ENCODE measurements at places on chromosomes 3 and 15.

GRCh38 chr3:139328356-139328755 lies 15.5 kb upstream of the MRPS22 start:
- DNase-seq = no peak

- no peak for DNase-seq
Measured at GRCh38 chr3:78985981-78986380, 781.8 kb downstream of the ROBO1 start.

GRCh38 chr15:77604973-77605372 lies 27.7 kb downstream of the LINGO1 start:
- no peak for DNase-seq

DNA sequence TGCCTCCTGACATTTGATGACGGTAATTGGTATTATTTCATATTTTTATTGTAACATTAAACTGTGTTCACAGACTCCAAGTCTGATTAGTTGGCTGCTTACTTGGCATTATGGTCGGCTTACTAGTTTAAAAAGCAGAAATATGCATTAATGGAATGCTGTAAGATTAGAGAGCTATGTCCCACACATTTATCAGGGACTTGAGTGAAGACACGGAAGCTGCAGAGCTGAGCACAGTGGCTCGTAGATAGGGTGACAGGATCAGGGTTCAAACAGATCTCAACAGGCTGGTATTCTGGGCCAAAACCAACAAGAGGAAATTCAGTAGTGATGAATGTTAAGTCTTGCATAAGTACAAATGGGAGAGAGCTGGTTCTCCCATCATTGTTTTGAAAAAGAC lies 113.8 kb downstream of the ADAMTSL3 start:
- DNase-seq = no peak

- DNase-seq = no peak
Measured at GRCh38 chr3:138578961-138579574, 15.0 kb downstream of the CEP70 start.

GRCh38 chr3:106839576-106840280 lies 537.5 kb upstream of the CCDC54 start:
- DNase-seq = no peak

DNA sequence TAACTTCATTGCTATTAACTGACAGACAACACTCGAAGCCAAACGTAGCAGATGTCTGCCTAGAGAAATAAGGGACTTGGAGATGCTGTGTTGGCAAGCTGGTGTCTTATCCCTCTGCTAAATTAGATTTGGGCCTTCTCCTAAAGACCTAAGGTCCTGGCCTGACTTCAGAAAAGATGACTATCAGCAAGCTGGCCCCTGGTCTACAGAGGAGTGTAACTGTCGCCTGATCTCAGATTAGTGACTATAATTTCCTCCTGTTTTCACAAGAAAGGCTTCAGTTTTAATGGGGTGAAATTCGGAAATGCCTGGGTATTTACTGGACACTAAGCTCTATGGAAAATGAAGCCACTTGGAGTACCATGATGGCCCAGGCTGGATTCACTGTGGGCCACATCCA lies 53.1 kb upstream of the SLC7A14 start:
- DNase-seq = no peak

DNA sequence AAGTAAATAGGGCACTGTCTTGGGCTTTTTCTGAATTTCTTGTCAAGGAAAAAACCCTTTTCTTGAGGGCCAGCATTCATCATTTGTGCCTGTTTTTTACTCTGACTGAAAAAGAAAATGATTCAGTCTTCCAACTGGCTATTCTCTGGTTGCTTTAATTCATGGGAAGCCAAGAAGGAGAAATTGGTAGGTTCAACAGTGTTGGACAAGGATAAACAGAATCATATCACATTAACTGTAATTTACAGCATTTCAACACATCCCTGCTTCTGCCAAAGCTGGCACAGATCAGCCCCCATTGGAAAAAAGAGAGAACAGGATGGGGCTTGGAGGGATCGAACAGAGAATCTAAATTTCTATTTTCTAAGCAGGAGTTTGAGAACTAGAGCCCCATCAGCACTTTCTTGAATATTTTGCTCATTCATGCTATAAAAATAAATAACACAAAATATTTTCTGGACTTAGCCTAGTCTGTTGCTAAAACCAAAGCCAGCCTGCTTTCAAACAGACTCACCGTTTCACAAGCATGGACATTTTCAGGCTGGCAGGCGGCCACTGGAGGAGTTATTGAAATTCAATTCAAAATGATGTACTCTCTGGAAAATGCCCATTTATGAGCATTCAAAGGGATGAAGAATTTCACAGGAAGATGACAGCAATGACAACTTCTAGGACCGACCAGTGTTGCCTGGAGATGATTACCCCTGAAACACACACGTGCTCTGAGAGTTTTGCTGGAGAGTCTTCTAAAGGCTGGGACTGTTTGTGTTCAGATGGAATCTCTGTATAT lies 181.2 kb downstream of the WNT5A start:
- no peak for DNase-seq

- no peak for DNase-seq
Measured at GRCh38 chr15:69703532-69704187, 251.0 kb downstream of the RPLP1 start.

DNA sequence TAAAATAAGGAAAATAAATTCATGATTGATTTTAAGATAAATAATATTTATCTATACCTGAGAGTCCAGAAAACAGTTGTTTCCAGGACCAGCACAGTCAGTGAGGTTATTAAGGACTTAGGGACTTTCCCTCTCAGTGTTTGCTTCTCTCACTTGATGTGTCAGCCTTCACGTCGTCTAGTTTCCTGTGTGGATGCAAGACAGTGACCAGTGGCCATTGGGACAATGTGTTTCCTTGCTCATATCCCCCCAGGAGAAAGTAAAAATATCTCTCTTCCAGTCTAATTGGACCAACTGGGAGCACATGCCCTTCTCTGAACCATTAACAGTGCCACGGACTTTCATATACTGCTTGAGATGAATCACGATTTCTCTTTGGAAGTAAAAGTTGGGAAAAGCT lies 157.8 kb upstream of the CTNNB1 start:
- DNase-seq = no peak

DNA sequence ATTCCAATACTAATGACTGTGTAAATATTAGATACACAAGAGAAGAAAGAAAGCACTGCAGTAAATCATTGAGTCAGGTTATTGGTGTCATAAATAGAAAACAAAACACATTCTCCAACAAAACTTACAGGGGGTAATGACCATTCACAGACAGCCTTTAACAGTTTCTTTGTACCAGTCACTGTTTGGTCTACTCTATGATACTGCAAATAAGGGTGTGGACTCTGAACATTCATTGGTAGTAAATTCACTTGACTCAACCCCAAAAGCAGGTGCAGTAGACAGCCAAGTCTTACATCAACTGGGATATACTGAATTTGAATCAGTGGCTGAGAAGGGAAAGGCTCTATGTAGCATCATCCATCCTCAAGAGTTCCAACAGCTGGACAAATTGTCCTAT lies 463.5 kb downstream of the FOXP1 start:
- no peak for DNase-seq

- peak; percentile 67 for DNase-seq
Measured at GRCh38 chr3:133895208-133896001, at the start of gene RAB6B. Gene RAB6B (minus strand): TSS chr3:133895882. CDS start chr3:133895466, 416 bp downstream.

DNA sequence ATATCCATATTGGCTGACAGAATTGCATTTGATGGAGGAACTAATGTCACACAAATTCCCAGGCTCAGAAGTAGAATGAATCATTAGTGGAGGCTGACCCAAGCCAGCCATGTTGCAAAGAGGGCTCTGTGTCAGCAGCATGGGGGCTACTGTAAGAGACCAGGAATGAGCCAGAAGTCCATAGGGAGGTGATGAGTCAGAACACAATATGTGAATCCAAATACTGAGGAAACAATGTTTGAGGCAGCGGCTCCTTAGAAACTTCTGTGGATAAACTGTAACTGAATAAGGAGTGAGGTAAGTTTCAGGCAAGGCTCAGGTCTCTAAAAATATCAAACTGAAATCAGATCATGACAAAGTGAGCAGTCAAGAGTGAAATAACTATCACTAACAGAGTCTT lies 170.7 kb downstream of the WDR72 start:
- DNase-seq = no peak

GRCh38 chr3:15121936-15122335 lies 23.0 kb upstream of the RBSN start:
- DNase-seq = no peak

- DNase-seq = no peak
Measured at GRCh38 chr3:54321520-54321919, 199.2 kb downstream of the CACNA2D3 start.

GRCh38 chr3:53238051-53238850 lies 17.6 kb downstream of the TKT start:
- DNase-seq = no peak

- no peak for DNase-seq
Measured at GRCh38 chr3:42289026-42289425, 23.0 kb upstream of the CCK start.

- DNase-seq = no peak
Measured at GRCh38 chr3:168424059-168424734, 328.5 kb upstream of the GOLIM4 start.
